Renal cortex interstitium (tissue), 15 donors: ENCODE measurements at places on chromosomes 1 and 21. TPM values are rescaled to one million over a fixed set of nuclear protein-coding genes. Genes with fewer than 3 reads are reported as not detected.

GRCh38 chr1:39398278-39399021 lies 93.0 kb upstream of the BMP8A start:
- peak; percentile 63 for DNase-seq

DNA sequence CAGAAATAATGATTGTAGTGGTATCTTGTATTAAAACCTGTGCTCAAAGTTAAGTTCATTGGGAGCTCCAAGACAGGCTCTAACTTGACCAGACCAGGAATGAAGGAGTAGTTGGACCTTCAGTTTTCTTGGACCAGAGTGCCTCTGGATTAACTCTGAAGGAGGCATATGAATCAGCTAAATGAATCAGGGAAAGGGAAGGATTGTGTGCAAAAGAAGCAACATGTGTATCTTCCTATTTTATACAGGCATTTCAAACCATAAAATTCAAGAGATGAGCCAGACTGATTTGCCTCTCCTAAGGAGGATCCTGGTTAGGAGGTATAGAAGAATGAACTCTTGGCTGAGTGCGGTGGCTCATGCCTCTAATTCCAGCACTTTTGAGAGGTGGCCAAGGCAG lies 71.4 kb downstream of the CC2D1B start:
- no peak for DNase-seq

GRCh38 chr21:37562920-37563640 lies 196.5 kb downstream of the DYRK1A start:
- no peak for DNase-seq

DNA sequence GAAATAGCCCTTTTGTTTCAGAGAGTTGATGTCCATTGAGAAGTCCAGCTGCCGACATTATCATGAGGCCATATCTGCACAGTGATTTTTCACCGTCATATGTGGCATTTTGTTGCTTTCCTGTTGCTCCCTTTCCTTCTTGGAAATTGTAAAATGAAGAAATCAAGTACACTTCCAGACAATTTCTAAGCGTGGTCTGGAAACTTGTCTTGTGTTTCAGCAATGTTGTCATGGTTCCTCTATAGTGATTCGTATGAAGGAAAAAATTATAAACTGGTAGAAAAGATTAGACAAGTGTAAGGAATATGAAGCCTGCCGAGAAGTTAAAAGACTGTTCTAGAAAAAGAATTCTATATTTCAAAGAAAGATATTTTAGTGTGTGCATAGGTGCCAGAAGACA lies 17.7 kb downstream of the NTNG1 start:
- DNase-seq = no peak

DNA sequence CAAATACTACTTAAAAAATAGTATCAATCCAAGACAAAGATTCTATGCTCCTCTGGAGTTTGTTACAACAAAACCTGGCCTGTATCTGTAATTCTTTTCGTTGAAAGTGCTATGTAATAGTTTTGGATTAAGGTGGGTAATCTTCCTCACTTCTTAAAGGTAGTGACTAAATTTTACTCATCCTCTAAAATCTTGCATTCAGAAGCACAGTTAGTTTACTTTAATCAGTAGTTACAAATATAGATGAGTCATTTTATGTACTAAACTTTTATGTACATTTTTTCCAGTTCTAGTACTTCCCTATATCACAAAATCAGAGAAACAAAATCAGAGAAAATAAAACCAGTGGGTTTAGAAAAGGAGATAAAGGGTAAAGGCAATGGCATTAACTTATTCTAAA lies 51.3 kb downstream of the ZNHIT6 start:
- no peak for DNase-seq

DNA sequence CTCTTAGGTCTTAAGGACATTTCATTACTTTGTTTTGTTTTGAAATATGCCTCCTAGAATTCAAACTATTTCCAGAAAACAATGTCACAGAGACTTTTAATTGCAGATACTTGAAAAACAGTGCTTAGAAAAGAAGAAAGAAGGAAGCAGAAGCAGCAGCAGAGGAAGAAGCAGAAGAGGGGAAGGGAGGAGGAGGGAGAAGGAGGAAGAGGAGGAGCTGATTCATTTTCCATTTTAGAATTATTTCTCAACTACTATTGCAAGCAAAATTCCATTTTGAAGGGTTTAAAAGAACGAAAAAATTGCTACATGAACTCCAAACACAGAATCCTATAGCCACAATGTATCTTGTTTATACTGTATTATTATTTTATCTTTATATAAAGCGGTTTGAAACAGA lies 13.9 kb downstream of the RC3H1 start:
- DNase-seq = no peak

GRCh38 chr1:205791568-205792180 lies 16.4 kb upstream of the RAB29 start:
- DNase-seq = no peak

- DNase-seq = no peak
Observed at GRCh38 chr1:52571783-52572182, 18.9 kb upstream of the TUT4 start.

- DNase-seq = no peak
Observed at GRCh38 chr1:111629190-111629954, 9.8 kb downstream of the RAP1A start.

DNA sequence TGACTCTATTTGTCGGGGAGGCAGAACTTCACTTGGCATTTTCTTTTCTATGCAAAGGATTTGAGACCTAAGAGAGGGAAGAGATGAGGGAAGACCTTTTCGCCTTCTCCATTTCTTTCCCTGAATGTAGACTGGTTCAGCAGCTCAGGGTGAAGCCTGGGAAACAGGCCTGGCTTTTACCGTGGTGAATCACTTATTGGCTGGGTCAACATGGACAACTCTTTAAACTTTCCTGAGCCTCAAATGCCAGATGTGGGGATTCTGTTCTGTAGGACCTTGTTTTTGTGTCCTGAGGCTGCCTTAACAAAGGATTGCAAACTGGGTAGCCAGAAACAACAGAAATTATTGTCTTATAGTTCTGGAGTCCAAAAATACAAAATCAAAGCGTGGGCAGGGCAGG lies 455.8 kb upstream of the VAMP3 start:
- DNase-seq = no peak

- no peak for DNase-seq
Observed at GRCh38 chr1:174465855-174466254, 18.1 kb downstream of the GPR52 start.

GRCh38 chr1:244917073-244917670 lies 52.8 kb upstream of the HNRNPU start:
- DNase-seq = no peak

- no peak for DNase-seq
Observed at GRCh38 chr1:5637171-5637570, 355.1 kb downstream of the NPHP4 start.

- DNase-seq = peak; percentile 54
Observed at GRCh38 chr1:163410073-163410999, 88.6 kb downstream of the NUF2 start.

GRCh38 chr1:228105996-228106799 lies 2.9 kb downstream of the MRPL55 start:
- no peak for DNase-seq

DNA sequence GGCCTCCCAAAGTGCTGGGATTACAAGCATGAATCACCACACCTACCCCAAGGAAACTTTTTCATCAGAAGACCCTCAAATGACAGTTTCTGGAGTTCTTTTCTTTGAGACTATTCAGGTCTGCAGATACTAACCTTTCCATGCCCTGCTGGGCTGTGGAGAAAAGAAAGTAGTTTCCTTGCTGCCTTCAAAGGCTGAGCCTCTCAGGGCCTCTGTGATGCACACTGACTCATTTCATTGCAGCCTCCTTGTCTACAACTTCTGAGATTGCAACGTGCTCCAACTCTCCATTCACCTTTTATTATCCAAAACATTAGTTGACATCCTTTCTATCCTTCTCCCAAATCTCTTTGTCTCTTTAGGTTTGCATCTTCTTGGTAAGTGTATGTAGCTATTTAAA lies 8.8 kb upstream of the SAMSN1 start:
- no peak for DNase-seq

- no peak for DNase-seq
Observed at GRCh38 chr1:36831186-36831810, 203.0 kb downstream of the GRIK3 start.

DNA sequence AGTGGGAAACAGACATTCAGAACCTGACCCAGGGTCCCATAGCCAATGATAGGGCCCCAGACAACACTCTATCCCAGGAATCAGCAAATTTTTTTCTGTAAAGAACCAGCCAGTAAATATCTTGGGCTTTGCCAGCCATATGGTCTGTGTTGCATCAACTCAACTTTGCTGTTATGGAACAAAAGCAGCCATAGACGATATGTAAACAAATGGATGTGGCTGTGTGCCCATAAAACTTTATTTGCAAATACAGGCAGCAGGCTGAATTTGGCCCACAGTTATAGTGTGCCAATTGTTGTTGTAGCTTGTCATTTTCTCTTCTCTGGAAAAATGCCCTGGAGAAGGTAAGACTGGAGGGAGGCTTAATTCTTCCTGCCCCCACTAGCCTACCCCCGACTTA lies 431.1 kb upstream of the VAMP3 start:
- no peak for DNase-seq

DNA sequence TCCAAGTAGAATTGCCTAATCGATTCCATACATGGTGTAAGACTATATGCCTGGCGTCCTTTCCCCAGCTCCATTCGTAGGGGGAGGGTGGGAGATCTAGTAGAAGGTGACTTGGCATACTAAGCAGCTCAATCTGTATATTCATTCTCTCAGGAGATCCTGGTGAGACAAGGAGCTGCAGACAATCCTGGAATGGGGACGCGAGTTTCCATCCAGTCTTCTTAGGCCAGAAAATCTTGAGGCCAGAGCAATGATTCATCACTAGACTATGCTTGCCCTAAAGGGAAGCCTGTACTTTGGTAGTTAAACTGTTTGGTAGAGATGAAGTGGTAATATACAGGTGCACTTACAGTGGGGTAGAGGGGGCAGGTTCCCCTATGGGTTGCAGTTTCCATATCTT lies 468.7 kb downstream of the ADGRL2 start:
- DNase-seq = no peak

- DNase-seq = no peak
Observed at GRCh38 chr1:43285269-43285990, at the start of gene C1orf210. C1orf210 (minus strand) TSS chr1:43285581; CDS start chr1:43283270, 2,311 bp downstream.

GRCh38 chr1:178093951-178094738 lies at the start of gene RASAL2:
RASAL2 (plus strand) TSS chr1:178094104; CDS start chr1:178094493, 389 bp downstream.
- peak; percentile 41 for DNase-seq

GRCh38 chr1:93042187-93043056 lies 36.7 kb upstream of the MTF2 start:
- DNase-seq = no peak

DNA sequence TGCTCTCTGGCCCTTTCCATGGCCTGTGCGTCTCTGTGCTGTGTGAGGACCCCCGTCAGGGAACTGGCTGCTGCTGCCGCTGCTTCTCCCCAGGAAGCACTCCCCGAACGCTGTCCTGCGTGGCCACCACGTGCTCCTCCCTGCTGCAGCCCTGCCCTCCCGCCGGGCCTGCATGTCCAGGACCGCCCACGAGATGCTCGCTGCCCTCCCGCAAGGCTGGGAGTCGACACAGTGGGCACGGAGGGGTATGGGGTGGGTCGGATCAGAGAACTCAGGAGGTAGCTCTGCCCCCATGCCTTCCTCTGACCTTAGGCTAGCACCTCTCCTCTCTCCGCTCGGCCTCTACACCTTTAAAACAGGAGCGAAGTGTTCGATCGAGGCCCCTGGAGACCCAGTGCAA lies 171.9 kb upstream of the AJAP1 start:
- DNase-seq = no peak

GRCh38 chr1:205076245-205076761 lies 8.0 kb downstream of the TMEM81 start:
- DNase-seq = no peak

GRCh38 chr1:182450087-182450486 lies at the start of gene RGSL1:
RGSL1 (plus strand) TSS chr1:182450146; CDS start chr1:182450166, 20 bp downstream.
- no peak for DNase-seq

DNA sequence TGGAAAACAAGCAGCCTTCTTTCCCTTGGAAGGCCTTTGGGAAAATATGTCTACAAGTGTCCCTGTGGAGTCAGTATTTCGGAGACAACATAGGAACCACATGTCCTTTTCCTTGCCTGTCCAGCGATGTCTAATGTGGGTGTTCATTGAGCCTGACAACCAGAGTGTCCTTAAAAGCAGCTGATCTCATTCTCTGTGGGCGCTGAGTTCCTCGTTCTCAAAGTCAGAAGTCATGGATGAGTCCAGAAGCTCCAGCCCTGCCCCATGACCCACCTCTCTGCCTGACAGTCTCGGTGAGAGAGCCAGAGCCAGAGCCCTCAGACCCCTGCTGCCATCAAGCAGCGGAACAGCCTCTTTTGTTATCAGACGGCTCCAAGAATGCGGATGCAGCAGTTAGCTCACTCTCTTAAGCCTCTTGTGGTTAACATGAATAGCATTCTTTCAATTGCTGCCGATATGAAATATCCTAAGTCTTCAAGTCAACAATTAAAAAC lies 329.2 kb downstream of the TGFB2 start:
- peak; percentile 6 for DNase-seq

GRCh38 chr1:37452416-37452815 lies 22.0 kb upstream of the ZC3H12A start:
- no peak for DNase-seq

DNA sequence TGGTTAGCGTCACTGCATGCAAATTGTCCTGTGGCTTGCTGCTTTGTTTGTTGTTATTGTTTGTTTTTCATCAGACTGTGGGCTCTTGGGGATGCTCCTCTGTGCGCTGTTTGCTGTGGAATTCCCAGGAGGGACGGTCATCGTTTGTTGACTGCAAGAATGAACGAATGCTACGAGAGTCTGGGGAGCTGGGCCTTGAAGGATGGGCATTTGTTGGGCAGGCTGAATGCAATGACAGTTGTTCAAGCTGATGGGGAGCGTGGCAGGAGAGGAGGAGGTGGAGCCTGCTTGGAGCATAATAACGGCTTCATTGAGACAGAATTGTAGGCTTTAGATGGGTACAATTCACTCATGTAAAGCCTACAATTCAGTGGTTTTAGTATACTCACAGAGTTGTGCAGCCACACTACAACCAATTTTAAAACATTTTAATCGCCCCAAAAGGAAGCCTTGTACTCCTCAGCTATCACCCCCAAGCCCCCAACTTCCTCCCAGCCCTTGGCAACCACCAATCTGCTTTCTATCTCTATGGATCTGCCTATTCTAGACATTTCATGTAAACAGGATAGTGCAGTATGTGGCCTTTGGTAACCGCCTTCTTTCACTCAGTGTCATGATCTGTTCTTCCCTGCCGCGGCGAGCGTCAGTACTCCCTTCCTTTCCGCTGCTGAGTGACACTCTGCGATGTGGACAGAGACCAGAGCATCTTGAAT lies 190.2 kb downstream of the CAMTA1 start:
- no peak for DNase-seq

The CACNA1S gene
- 0.39 TPM for polyA plus RNA-seq

The OR2L5 gene
- polyA plus RNA-seq = not detected

The KRTAP22-1 gene
- not detected for polyA plus RNA-seq

The OLFML3 gene
- polyA plus RNA-seq = 168 TPM

The NCDN gene
- polyA plus RNA-seq = 19.3 TPM

The SDCCAG8 gene
- 48.9 TPM for polyA plus RNA-seq

The UBL4B gene
- not detected for polyA plus RNA-seq

The AIRE gene
- 0.50 TPM for polyA plus RNA-seq

The PTPRC gene
- 5.4 TPM for polyA plus RNA-seq

The OR2L13 gene
- not detected for polyA plus RNA-seq

The RASSF5 gene
- 5.0 TPM for polyA plus RNA-seq

The S100A3 gene
- polyA plus RNA-seq = 0.57 TPM

The ETNK2 gene
- 22.8 TPM for polyA plus RNA-seq

The BMP8A gene
- 1.3 TPM for polyA plus RNA-seq

The ENAH gene
- 103 TPM for polyA plus RNA-seq

The MMP23B gene
- polyA plus RNA-seq = 15.0 TPM

The CD2 gene
- 0.28 TPM for polyA plus RNA-seq

The TCHH gene
- polyA plus RNA-seq = not detected

The PTGFRN gene
- 56.4 TPM for polyA plus RNA-seq

The LYPD8 gene
- polyA plus RNA-seq = 0.17 TPM
